Activated naive CD4-positive, alpha-beta T cell treated with anti-CD3 and anti-CD28 coated beads, Interleukin-2, amount 50 U/mL, for 16 hours (primary cell): ENCODE measurements at places on chromosomes 5 and 9.
A peak's percentile ranks its signal among the peaks of the same experiment; 100 is the strongest.

- DNase-seq, result no peak
These were observed 8.5 kb downstream of the FOCAD start for GRCh38 chr9:20692554-20692953.

DNA sequence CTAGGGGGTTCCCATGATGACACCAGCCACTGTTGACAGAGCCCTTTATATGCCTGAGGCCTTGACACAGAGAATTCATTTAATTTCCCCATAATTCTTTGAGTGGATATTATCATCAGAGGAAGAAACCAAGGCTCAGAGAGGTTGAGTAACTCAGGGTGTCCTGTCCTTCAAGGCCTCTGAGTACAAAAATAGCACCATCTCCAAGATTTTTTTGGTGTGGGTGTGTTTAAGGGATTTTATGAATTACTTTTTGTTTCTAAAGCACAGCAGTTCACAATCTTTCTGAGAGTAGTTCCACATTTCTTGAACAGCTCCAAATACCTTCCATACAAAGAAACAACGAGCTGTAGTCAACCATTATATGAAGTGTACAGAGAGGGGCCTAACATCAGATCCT is 6.2 kb upstream of the GSN start:
- DNase-seq, result no peak

GRCh38 chr5:125057912-125058826 is 311.7 kb upstream of the ZNF608 start:
- DNase-seq, result no peak

DNA sequence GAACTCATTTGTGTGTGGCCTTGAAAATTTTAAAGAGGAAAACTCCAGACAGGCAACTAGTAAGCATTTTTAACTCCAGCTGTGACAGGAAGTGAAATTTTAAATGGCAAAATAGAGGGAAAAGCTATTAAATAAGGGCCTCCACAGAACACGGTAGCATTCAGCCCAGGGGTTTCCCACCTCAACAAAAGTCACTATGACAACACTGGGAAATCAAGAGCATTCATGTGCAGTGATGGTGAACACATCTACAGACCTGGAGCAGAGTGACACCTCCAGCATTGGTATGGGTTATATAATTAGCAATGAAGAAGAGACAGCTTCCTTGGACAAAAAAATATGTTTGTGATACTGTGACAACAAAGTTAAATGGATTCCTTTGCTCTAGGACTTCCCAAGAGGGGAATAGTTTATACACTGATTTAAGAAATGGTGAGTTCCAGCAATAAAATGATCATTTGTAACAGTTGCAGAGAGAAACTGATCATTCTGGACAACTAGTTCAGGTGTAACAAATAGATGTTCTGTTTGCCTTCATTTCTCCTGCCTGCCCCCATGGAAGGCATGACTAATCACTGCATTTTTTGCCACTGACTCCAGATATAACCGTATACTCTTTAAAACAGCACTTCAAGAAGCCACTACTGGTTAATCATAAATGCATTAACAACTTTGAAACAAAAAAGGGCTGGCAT is 93.3 kb upstream of the SLC44A1 start:
- DNase-seq, result no peak

DNA sequence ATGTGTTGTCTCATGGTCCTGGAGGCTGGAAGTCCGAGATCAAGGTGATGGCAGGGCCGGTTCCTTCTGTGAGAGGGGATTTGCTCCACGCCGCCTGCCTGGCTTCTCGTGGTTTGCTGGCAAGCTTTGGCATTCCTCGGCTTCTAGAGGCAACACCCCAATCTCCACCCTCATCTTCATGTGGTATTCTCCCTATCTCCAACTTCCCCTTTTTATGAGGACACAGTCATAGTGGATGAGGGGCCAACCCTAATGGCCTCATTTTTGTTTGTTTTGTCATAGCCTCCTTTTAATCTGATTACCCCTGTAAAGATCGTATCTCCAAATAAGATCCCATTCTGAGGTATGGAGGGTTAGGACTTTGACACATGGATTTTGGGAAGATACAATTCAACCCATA is 41.7 kb upstream of the CLK4 start:
- DNase-seq, result no peak

GRCh38 chr5:35987776-35988175 is 3.4 kb downstream of the UGT3A1 start:
- DNase-seq, result no peak

DNA sequence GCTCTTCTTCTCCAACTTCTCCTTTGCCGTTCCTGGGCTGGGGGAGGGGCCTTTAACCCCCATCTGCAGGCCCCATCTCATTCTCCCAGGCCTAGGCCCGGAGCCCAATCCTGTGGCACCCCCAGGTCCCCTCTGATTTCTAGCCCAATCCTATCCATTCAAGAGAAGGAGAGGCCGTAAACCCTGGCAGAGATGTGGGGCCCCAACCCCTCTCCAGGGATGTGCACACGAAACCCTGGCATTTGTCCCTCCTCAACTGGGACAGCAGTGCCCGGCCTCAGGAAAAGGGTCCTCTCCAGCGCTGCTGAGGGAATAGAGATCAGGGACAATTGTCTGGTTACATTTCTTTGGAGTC is 24.2 kb upstream of the ADAMTS2 start:
- DNase-seq, result no peak

DNA sequence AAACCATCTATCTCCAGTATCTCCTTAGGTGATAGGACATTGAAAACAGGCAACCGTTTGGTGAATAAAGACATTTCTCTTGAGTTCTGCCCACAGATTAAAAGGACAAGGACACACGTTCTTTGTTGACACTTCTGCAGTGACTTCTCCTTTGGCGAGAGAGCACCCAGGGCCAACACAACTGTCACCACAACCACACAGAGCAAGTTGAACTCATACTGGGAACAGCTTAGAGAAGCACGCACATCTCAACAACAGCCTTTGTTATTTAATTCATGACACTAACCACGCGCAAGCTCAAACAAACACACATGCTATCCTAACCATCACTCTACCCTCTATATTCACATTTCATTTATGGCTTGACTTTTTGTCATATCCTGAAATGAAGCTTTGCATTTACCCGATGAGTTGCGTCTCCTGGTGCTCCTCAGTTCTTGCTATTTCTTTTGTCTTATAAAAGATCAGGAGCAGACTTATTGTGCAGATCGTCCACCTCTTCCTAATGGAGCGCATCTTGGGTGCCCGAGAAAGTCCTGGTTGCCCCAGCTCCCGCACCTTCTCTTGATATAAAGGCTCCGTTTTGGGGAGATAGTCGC is 543 bp downstream of the ST8SIA4 start:
- DNase-seq, result peak; percentile 20

DNA sequence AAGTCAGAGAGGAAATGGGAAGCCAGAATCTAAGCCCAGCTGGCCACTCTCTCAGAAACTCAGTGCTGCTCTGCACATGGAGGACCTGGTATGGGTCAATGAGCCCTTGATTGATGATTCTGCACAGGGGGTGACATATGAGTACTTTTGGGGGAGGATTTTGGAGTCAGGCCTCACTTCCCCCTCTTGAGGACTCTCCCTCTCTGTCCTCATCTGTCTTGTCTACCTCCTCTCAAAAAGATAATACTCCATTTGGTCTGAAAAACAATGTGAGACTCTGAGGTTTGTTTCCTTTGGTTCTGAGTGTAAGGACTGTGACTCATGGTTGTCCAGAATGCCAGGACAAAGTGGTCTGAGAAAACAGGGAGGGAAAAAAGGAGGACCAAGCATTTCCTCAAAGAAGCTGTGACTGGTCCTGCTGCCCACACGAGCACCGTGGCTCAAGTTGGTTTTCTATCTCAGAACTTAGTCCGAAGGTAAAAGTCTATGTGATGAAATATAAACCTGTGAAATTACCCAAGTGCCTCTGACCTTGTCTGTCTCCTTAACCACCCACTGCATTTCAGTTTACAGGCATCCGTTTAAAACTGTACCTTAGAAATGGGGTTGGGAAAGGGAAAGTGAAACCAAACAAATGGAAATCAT is 11.1 kb downstream of the TTC39B start:
- no peak for DNase-seq

DNA sequence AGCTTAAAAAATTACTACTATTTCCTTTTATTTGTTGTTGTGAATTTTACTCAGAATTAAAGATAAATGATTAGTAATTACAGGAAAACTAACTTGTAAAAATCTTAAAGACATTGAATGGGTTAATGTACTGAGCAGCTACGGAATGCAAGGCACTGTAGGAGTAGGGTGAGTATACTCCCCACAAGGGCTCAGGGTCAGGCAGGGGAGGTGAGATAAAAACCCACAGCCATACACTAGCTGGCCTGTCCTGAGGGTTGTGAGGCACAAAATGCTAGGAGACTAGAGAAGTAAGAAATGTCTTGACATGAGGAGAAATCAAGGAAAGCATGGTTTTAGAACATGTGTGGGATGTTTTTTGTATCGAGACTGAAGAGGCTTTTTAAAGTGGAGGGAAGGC is 13.4 kb downstream of the ZBED3 start:
- DNase-seq, result no peak

DNA sequence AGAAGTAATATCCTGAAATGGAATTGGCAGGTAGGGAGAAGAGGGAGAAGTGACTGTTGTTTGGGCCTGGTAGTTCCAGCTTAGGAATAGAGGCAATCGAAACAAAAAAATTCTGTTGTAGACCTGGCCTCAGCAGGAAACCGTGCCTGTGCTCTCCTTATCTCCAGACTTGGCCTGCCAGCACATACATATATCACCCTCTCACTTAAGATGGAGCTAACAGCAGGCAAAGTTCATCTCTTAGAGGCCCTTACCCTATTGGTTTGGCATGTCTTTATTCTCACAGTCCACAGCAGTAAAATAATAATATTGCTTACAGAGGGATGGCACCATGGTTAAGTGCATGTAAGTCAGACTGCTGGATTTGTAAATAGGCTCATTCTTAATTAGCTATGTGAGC is 19.6 kb upstream of the TNC start:
- DNase-seq, result no peak

- no peak for DNase-seq
These were observed 31.1 kb downstream of the RASA1 start for GRCh38 chr5:87298692-87299362.

DNA sequence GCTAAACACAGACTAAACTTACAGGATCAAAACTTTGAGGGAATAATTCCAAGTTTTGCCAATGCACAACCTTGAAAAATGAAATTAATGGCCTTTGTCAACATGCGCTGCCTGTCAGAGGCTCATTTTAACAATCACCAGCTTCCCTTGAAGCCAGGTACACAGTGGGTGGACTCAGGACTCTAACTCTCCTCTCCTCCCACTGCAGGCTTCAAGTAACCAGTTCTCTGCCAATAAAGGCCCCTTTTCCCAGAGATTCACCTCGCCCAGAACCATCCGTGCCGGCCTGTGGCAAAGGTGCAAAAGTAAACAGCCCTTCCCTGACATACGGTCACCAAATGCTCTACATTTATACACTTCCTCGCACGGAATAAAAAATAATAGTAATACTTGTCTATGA is 18.4 kb upstream of the FBP2 start:
- no peak for DNase-seq

GRCh38 chr9:89419978-89420394 is 77.9 kb downstream of the SEMA4D start:
- DNase-seq, result peak; percentile 61

GRCh38 chr5:4205398-4205797 is 609.8 kb downstream of the IRX1 start:
- no peak for DNase-seq

DNA sequence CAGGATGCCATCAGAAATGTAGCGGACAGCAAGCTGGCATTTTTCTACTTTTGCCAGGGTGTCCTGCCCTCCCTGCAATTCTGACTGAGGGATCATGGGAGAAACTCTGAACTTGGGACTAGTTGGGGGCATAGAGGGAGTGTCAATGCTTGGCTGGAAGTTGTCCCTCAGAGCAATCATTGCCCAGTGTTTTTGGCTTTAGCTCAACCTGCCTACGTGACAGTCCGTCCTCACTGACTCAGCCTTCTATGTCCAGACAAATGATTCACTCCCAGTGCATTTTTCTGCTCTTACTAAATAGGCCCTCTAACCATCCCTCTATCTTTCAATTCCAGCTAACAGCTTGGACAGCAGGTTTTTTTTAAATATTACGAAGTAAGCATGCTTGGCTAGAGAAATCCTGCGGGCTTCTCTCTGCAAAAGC is 627.4 kb downstream of the TLR4 start:
- no peak for DNase-seq

GRCh38 chr5:36571401-36572042 is 34.9 kb upstream of the SLC1A3 start:
- no peak for DNase-seq

GRCh38 chr5:17425385-17426070 is 72.5 kb upstream of the TAF11L2 start:
- no peak for DNase-seq

DNA sequence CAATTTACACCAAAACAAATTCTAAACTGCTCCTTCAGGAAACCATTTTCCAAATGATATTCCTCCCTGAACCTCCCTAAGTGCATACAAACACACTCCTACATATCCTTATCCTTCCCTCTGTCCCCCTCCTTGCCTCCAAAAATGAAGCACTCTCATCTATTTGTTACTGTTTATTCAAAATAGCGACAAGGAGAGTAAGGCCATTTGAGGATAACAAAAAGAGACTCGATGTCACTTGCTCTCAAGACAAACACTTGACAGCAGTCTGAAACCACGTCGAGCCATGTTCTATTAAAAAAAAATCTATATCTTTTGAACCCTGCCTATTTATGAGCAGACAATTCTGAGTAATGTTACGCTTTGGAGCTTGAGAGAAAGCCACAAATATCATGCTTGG is 547.9 kb downstream of the DTWD2 start:
- DNase-seq, result no peak

DNA sequence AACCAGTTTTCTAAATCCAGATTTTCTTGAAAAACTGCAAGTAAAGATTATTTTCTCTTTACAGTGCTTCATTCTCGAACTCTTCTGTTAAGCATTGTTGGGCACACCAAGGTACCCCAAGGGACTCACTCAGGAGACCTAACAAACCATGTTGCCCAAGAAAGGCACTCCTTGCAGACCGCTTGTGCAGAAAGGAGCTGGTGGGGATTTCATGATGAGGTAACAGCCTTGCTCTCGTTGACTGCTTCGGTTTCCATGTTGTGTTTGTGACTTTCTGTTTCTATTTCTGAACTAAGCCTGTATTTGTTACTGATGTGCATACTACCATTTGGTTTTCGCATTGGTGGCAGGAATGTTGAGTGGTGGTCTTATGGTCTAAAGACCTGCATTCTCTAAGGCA is 266.6 kb upstream of the DAP start:
- no peak for DNase-seq

DNA sequence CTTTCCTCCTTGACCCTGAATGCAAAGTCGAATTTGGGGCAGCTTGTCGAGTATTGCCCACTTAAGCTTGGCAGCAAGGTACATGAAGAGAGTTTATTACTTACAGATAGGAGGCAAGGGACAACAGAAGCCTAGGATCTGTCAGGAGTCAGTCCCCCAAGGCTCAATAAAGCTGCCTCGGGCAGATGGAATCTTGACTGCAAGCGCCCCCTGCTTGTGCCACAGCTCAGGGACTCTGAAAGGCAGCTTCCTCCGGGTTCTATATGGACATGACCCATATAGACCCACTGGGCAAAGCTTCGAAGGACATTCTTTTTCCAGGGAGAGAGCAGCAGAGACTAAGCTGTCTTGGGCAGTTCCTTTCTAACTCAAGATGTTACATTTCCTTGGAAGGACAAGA is 971.5 kb downstream of the EFNA5 start:
- no peak for DNase-seq
